ENCODE measurements at places on chromosomes 16 and 17. TPM values are rescaled to one million over a fixed set of nuclear protein-coding genes. Genes with fewer than 3 reads are reported as not detected.

The KRT39 gene
- total RNA-seq = not detected

The RNF135 gene
- 19.0 TPM for total RNA-seq

The WFIKKN2 gene
- 0.16 TPM for total RNA-seq

The TNK1 gene
- total RNA-seq = 4.0 TPM

The FA2H gene
- total RNA-seq = not detected

Data from gastroesophageal sphincter (tissue), 4 donors.